ENCODE measurements at places on chromosomes 5 and 9.

DNA sequence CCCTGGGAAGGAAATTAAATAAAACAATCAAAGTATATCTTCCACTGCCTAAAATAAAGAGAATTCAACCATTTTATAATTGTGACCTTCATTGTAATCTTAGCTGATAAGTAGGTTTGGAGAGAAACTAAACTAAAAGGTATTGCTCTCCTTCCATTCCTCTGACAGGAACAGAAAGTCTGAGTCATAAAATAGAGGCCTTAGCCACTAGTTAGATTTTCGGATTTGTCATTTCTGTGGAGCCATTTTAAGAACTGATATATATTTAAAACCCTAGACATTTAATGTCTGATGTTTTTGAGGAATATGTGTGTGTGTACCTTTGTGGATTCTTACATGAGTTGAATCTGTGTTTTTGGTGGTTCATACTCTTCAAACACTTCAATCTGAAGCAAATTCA lies 11.8 kb upstream of the TMC1 start:
- DNase-seq, result no peak

GRCh38 chr5:17723876-17724275 lies 89.6 kb downstream of the TAF11L14 start:
- no peak for DNase-seq

GRCh38 chr5:119304439-119305211 lies 51.2 kb upstream of the TNFAIP8 start:
- DNase-seq, result no peak

DNA sequence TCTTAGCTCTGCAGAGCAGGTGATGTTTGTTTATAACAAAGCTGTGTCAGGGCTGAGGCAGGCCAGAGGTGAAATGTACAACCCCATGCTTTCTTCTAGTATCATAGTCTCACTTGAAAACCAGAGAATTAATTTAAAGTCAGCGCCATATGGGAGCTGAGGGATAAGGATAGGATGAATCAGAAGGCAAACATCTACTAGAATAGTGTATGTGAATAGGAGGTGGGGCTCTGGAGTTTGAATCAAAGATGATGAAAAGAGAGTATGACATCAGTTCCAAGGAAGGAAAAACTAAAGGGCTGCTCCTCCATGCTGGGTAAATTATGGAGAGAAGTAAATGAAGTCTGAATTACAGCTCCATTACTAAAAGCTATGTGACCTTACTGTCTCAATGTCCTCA lies 441.5 kb downstream of the RASEF start:
- DNase-seq, result no peak

DNA sequence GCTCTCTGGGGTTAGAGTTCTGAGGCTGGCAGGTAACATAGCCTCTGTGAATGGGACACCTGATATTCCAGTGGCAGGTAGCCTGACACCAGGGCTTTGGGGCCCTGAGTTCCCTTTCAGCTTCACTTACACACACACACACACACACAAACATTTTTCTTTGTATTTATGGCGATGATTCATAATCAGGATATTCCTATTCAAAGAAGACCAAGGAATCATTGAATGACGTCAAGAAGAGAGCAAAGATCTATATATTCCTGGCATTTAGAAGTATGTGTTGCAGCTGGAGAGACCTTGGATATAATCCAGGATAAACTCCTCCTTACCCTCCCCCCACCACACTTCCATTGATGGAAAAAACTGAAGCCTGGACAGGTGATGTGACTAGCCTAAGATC lies 7.9 kb upstream of the ENTREP1 start:
- DNase-seq, result no peak
